ENCODE measurements at places on chromosomes 12 and 14.

GRCh38 chr14:28766469-28766955 is at the start of gene FOXG1:
FOXG1 (plus strand) TSS chr14:28766787; CDS start chr14:28767280, 493 bp downstream.
- H3K27ac ChIP-seq: peak within 1 kb of the TSS; percentile 82
- peaks cover 66% of the 10 kb centered on the region for H3K27me3 ChIP-seq
- H3K4me1 ChIP-seq: peaks cover 3% of the 10 kb centered on the region
- peaks cover 11% of the 10 kb centered on the region for H3K36me3 ChIP-seq

- peaks cover 32% of the 10 kb centered on the region for H3K27me3 ChIP-seq
- H3K36me3 ChIP-seq: no peaks in the 10 kb centered on the region
- no peaks in the 10 kb centered on the region for H3K4me1 ChIP-seq
Measured at GRCh38 chr14:66078006-66078405, 408.2 kb upstream of the CCDC196 start.

- no peak overlapping the region for H3K27ac ChIP-seq
- H3K4me1 ChIP-seq: peaks cover 34% of the 10 kb centered on the region
- H3K36me3 ChIP-seq: peaks cover 7% of the 10 kb centered on the region
- no peaks in the 10 kb centered on the region for H3K27me3 ChIP-seq
- DNase-seq: no peak
Measured at GRCh38 chr12:116245189-116245588, 32.3 kb downstream of the MED13L start.

GRCh38 chr12:132262256-132263060 is 66.9 kb downstream of the GALNT9 start:
- no peaks in the 10 kb centered on the region for H3K4me1 ChIP-seq
- no peak overlapping the region for H3K4me3 ChIP-seq
- no peak for DNase-seq
- peaks cover 5% of the 10 kb centered on the region for H3K27me3 ChIP-seq

GRCh38 chr12:1435044-1435443 is 159.3 kb downstream of the FBXL14 start:
- no peak overlapping the region for H3K4me3 ChIP-seq
- no peaks in the 10 kb centered on the region for H3K36me3 ChIP-seq
- H3K27ac ChIP-seq: no peak overlapping the region
- H3K4me1 ChIP-seq: no peaks in the 10 kb centered on the region
- DNase-seq: no peak

- DNase-seq: no peak
- no peak overlapping the region for H3K4me3 ChIP-seq
- H3K4me1 ChIP-seq: peaks cover 9% of the 10 kb centered on the region
Measured at GRCh38 chr12:67475725-67476124, 172.8 kb upstream of the DYRK2 start.

GRCh38 chr14:97395068-97395467 is 597.9 kb downstream of the VRK1 start:
- H3K27me3 ChIP-seq: peaks cover 8% of the 10 kb centered on the region
- H3K36me3 ChIP-seq: peaks cover 1% of the 10 kb centered on the region
- no peak for DNase-seq
- H3K27ac ChIP-seq: no peak overlapping the region
- peaks cover 3% of the 10 kb centered on the region for H3K4me1 ChIP-seq

DNA sequence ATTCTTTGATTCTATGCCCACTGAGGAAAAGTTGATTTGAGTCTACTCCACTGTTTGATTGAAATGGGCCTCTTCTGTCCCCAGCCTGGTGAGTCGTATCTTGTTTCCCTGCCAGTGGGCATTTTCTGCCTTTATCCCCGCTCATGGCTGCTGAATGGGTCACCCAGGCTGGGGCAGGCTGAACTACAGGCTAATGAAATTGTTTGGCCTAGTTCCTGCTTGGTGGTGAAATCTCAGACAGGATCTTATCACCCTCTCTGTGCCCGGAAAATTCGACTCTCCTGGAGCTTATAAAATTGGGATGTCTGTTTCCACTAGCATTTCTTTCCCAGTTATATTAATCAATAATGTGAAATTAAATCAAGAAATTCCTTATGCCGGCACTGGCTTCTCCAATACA is 65.0 kb downstream of the CHST11 start:
- DNase-seq: no peak
- H3K4me3 ChIP-seq: no peak overlapping the region
- H3K27ac ChIP-seq: peak overlapping the region; percentile 19
- no peaks in the 10 kb centered on the region for H3K27me3 ChIP-seq

GRCh38 chr12:10553148-10553547 is 47.5 kb downstream of the EIF2S3B start:
- no peaks in the 10 kb centered on the region for H3K36me3 ChIP-seq
- H3K4me1 ChIP-seq: peaks cover 12% of the 10 kb centered on the region
- no peak overlapping the region for H3K4me3 ChIP-seq
- no peak overlapping the region for H3K27ac ChIP-seq
- peaks cover 21% of the 10 kb centered on the region for H3K27me3 ChIP-seq
- DNase-seq: no peak

DNA sequence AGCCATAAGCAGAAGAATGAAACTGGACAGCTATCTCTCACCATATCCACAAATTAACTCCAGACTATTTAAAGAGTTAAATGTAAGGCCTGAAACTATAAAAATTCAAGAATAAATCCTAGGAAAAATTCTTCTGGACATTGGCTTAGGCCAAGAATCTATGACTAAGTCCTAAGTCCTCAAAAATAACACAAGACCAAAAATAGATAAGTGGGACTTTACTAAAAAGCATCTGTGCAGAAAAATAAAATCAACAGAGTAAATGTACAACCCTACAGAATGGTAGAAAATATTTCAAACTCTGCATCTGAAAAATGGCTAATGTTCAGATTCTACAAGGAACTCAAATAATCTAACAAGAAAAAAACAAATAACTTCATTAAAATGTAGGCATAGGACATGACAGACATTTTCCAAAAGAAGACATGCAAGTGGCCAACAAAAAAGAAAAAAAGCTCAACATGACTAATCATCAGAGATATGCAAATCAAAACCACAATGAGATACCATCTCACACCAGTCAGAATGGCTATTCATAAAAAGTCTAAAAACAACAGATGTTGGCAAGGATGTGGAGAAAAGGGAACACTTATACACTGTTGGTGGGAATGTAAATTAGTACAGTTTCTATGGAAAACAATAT is 61.0 kb upstream of the PPFIA2 start:
- DNase-seq: no peak
- no peak overlapping the region for H3K4me3 ChIP-seq
- H3K4me1 ChIP-seq: peaks cover 7% of the 10 kb centered on the region

Data from activated naive CD4-positive, alpha-beta T cell treated with anti-CD3 and anti-CD28 coated beads, Interleukin-2, amount 10 ng/mL, durations not matched to agents 7 days and 5 days (primary cell).